ENCODE measurements at places on chromosomes 11 and 22.

GRCh38 chr22:31210556-31211421 lies 1.3 kb upstream of the LIMK2 start:
- no peak for DNase-seq

- no peak for DNase-seq
Measured at GRCh38 chr11:64866173-64866491, 12.3 kb downstream of the EHD1 start.

GRCh38 chr11:2135018-2135569 lies 4.1 kb downstream of the IGF2 start:
- DNase-seq, result no peak

DNA sequence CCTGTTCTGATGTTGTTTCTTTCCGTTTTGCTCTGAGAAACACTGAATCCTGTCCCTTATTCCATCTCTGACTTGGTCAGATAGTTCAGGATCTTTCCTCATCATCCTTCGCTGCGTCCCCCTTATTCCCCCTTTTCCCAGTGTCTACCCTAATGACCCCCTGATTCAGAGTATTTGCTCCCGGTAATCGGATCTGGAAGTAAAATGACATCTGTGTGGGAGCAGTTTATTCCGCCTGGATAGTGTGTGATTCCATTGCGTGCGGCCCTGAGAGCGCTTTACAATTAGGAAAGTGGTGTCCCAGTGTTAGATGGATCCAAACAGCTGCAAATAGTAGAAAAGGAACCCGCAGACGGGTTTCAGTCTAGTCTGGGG lies 606 bp downstream of the DRG1 start:
- DNase-seq, result no peak

DNA sequence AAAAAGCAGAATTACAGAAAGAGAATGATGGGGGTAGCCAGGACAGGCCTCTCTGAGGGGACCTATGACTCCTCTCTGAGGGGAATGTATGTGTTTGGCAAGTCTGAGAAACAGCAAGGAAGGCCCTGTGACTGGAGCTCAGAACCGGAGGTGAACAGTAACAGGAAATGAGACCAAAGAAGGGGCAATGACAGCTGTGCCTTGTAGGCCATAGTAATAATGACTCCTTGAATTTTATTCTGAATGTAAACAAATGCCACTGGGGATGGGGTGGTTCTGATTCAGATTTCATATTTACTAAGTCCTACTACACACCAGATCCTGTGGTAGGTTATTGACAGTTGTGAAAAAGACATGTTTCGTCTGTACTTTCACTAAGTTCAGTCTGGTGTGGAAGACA lies 52.8 kb upstream of the APOA1 start:
- no peak for DNase-seq

- DNase-seq, result no peak
Measured at GRCh38 chr11:6968816-6969215, 42.6 kb downstream of the ZNF215 start.

GRCh38 chr11:120324932-120325810 lies at the start of gene TLCD5:
Gene TLCD5, plus strand, starts transcription at chr11:120325299. Its CDS starts 2,143 bp downstream, at chr11:120327442.
- DNase-seq, result no peak

- DNase-seq, result no peak
Measured at GRCh38 chr11:104380358-104380757, 216.4 kb upstream of the PDGFD start.

DNA sequence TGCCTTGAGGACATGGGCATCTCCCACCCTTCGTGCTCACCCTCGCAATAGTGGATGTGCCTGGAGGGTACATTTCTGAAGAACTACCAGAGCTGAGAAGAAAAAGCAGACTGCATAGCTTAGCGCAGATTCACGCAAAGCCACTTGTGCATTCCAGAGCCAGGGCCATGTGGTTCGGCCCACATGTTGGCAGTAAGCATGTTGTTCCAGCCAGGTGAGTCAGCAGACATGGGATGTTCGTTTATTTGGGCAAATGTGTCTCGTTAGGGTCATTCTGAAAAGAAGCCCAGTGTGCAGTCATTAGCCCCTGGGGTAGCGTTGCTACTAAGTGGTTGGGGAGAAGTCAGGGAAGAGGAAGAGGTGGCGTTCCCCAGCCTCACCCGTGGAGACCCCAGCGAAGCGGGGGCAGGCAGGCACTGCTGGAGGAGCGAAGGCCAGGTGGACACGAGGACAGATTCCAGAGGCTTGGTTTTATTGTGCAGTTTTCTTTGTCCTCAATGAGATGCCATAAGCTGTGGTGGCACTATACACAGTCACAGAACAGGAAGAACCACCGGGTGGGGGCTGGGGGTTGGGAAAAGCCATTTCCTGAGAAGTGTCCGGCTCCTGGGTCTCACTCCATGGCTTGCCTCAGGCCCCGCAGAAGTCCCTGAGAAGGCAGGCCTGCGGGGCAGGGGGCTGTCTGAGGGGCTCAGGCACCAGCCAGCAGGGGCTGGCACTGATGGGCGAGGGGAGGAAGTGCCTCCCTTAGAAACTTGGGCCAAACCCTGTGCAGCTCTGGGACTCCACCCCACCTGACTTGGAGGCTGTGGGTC lies 5.0 kb downstream of the THY1 start:
- no peak for DNase-seq

DNA sequence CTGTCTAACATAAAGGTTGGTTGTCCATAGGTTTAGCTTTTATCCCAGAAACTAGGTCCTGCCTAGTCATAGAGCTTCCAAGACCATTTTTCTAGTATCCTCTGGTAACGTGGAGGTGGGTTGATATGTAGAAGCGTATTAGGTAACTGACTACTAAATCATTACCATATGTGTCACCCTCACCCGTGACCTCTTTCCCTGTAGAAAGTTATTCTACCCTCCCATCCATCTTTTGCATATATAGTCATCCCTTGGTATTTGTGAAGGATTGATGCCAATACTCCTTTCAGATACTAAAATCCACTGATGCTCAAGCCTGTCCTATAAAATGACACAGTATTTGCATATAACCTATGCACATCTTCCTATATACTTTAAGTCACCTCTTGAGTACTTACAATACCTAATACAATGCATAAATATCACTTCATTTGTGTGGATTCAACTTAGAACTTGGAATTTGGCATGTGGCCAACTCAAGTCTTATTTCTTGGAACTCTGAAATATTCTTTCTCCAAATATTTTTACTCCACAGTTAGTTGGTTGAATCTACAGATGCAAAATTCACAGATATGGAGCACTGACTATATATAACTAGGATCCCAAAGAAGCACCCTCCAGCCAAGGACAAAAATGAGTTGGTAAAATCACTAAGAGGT lies 497.0 kb upstream of the TENM4 start:
- DNase-seq, result no peak

DNA sequence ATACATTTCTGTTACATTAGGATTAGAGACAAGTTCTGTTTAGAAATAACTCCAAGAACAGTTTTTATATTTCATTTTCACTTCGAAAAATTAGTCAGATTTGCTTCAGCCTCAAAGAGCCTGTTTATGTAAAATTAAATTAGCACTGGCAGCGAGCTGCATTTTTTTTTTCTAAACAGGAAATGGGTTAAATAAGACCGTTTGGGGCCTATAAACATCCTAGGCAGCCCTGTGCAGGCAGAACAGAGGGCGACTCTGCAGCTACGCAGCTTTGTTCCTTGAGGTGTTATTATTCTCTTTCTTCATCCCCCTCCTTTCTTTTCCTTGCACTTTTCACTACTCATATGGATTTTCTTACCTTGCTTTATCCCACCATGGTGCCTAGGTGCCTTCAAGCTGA lies 48.7 kb downstream of the CWC15 start:
- no peak for DNase-seq

- no peak for DNase-seq
Measured at GRCh38 chr11:93963072-93963471, 58.1 kb upstream of the HEPHL1 start.

DNA sequence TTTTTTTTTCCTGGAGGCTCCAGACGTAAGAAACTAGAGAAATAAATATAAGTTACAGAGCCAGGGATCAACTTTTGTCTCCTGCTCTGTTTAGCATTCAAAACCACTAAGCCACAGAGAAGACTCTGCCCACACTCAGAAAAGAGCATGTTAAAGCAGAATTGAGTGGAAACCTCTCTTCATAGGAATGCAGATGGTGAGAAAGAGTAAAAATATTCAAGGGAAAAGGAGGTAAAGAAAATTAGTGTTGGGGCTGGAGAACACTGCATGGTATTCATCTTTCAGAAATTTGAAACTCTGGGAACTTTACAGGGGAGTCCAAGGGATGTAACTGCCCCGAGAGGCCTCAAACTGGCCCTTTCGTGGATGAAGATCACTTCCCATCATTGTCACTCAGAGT lies 65.1 kb downstream of the CLMP start:
- DNase-seq, result no peak

DNA sequence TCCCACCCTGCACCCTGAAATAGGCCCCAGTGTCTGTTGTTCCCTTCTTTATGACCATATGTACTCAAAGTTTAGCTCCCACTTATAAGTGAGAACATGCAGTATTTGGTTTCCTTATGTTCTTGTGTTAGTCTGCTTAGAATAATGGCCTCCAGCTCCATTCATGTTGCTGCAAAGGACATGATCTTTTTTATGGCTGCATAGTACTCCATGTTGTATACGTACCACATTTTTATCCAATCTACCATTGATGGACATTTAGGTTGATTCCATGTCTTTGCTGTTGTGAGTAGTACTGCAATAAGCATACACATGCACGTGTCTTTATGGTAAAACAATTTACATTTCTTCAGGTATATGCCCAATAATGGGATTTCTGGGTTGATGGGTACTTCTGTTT lies 59.4 kb upstream of the ANGPTL5 start:
- DNase-seq, result no peak

- DNase-seq, result no peak
Measured at GRCh38 chr11:57095417-57095816, 86.3 kb upstream of the LRRC55 start.

Data from smooth muscle cell of the brain vasculature (primary cell).